Astrocyte of the hippocampus (primary cell): ENCODE measurements at places on chromosomes 5 and 9.

- DNase-seq, result peak; percentile 38
Measured at GRCh38 chr9:137785704-137786161, 91.8 kb upstream of the CACNA1B start.

DNA sequence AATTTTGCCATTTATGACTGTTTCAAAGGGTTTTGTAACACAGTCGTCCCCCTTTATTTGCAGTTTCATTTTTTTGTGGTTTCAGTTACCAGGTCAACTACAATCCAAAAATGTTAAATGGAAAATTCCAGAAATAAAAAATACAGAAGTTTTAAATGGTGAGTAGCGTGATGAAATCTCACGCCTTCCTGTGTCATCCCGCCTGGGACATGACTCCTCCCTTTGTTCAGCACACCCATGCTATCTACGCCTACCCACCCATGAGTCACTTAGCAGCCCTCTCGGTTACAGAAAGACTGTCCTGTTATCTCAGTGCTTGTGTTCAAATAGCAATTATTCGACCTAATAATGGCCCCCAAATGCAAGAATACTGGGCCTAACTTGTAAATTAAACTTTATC is 765.3 kb upstream of the ADAMTS16 start:
- no peak for DNase-seq

DNA sequence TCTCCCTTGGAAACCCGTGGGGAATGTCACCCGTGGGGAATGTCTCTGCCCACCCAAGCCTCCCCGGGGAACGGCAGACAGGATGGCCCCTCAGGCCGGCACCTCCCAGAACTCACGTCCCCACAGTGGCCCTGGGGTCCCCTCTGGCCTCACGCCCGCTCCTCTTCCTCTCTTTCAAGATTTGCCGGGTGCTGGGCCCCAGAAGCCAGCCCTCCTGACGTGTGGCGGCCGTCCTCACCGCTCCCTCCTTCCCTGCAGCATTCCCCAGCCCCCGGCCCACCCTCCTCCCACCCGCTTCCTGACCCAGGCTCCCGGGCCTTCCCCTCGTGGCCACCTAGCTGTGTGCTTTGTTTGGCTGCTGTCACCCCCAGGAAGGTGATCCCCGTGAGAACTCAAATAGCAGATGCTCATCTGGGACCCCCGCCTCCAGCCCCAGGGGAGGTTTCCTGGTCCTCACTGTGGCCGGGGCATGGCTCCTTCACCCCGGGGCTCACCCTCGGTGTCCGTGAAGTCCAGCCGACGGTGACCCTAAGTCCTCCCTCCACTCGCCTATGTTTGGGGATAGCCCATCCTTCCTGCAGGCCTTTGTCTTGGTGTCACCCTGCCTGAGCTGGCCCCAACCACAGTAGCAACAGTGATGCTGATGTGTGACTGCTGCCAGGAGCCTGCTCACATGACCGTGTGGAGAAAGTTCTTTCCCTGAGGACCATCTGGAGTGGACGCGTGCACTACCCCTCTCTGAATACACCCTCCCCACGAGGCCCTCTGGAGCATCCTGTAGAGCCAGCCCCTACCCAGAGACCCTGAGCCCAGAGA is 163.3 kb upstream of the IER5L start:
- no peak for DNase-seq

- DNase-seq, result peak; percentile 63
Measured at GRCh38 chr9:135480071-135480939, 723 bp downstream of the PPP1R26 start.

DNA sequence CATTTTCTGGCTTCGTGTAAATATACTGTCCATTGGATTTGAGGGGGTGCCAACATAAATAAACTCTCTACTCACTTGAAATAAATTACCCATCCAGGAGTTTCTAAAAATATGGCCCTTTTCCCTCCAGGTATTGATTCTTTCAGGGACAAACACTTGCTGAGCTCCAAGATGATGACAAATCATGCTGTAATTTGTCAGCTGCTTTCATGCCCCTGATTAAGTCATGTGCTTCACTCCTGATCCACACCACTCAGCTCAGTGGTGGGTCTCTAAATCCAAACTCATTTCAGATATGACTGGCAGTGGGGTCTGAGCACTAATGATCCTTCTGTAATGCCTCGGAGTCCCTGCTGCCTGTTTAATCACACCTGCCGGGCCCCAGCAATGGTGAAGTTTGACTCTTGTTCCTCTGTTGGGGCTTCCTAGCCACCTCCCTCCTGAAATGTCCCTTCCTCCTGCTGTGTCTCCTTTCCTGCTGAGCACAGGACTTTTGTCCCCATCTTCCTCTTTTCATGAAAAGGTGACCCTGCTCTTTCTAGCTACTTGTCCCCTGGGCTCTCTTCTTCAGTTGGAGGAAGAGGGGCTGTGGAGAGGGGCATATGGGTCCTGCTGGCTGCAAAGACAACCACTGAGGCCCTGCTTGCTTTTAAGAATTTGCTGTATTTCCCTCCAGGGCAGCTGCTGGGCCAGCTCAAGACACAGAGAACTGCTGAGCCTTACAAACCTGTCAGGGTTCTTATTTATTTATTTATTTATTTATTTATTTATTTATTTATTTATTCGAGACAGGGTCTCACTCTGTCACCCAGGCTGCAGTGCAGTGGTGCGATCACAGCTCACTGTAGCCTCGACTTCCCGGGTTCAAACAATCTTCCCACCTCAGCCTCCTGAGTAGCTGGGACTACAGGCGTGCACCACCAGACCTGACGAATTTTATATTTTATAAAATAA is 200.0 kb downstream of the ATP10B start:
- DNase-seq, result no peak

DNA sequence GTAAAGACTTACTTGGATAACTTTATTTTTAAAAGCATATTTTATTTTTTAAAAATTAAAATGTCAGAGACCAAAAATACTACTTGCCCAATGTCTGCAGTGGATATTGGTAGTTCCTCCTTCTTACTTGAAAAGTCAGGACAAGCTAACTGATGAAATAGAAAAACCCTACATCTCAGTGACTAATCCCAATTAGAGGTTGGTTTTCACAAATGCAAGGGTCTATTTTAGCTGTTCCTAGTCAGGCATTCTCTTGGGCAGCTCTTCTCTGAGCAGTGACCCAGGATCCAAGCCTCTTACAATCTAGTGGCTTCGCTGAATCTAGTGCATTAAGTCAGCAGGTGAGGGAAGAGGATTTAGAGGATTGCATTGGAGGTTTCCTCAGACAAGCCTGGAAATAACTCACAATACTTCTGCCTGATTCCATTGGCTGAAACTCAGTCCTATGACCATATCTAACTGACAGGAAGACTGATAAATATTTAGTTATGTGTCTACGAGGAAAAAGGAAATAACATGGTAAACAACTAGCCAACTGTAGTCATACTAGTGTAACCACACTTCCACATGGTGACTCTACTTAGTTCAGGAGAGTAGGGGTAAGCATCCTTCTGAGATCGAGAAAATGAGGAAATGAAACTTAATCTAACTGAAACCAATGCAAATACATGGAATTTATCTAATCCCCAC is 34.2 kb upstream of the MIER3 start:
- DNase-seq, result no peak

DNA sequence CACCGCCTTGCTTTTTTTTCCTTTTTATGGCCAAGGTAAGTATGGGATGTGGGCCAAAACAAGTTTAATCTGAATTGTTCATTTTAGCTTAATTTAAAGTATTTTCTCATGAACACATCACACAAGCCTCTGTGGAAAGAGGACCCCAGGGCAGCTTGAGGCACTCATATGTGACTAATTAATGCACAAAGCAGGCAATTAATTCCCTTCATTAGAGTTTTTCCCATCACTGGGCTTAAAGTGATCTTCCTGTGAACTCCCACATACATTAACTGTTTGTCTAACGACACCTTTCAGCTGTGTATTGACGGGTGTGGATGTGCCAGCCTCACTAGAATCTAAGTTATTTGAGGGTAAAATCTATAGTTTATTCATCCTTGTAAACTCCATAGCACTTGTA is 103.3 kb downstream of the MRPS27 start:
- DNase-seq, result no peak

GRCh38 chr9:110999379-110999778 is 38.9 kb downstream of the LPAR1 start:
- no peak for DNase-seq

DNA sequence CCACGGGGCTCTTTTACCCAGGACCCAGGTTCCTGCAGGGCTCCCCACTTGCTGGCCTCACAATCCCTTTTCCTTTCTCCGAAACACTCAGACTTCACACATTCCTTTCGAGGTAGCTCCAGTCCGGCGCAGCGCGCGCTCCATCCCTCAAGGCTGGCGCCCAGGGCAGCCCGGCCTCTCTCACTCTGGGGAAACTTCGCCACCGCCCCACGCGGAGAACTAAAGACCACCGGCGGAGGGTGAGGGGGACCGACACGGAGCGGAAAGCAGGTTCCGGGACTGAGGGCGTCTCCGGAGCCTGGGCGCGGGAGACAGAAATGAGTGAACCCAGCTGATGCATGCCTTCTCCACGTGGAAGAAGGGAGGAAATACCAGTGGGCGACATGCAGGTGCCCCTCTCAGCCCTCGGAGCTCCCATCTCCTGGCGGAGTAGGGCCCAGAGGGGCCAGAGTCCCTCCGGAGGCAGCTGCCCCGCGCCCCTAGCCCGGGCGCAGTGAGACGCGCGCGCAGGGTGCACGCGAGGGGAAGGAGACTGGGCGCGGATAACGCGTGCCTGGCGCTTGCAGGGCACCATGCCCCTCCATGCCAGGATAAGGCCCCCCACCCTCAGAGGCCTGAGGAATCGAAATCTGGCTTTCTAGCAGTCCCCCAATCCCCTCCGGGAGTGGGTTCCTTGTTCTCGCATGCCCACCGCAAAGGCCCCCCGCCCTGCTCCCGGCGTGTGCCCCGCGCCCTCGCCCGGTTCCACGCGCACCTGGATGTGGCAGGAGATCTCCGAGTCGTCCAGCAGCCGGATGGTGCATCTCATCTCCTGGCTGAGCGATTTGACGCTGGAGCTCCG is 650 bp downstream of the FRMD3 start:
- peak; percentile 60 for DNase-seq

- peak; percentile 80 for DNase-seq
Measured at GRCh38 chr5:73296772-73297171, 123.8 kb downstream of the TMEM174 start.

GRCh38 chr5:149485655-149486615 is 65.3 kb downstream of the CSNK1A1 start:
- DNase-seq, result peak; percentile 95

DNA sequence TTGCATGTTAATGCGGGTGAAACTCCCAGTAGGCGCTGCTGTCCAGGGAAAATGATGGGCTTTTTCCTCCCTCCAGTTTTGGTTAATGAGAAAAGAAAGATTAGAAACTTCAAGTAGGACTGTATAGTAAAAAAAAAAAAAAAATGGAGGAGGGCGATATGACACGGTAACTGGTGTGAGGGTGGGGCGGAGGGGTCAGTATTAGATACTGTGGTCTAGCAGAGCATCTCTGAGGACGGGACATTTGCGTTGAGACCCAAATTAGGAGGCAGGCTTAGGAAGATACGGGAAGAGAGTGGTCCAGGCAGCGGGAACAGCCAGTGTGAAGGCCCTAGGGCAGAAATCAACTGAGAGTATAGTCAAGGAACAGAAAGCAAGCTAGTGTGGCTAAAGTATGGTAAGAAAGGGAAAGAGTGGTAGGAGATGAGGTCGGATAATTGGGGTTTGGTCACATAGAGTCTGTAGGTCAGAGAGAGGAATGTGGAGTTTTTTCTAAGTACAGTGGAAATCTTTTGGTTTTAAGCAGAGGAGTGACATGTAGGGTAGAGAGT is 707 bp downstream of the RMND5B start:
- no peak for DNase-seq

DNA sequence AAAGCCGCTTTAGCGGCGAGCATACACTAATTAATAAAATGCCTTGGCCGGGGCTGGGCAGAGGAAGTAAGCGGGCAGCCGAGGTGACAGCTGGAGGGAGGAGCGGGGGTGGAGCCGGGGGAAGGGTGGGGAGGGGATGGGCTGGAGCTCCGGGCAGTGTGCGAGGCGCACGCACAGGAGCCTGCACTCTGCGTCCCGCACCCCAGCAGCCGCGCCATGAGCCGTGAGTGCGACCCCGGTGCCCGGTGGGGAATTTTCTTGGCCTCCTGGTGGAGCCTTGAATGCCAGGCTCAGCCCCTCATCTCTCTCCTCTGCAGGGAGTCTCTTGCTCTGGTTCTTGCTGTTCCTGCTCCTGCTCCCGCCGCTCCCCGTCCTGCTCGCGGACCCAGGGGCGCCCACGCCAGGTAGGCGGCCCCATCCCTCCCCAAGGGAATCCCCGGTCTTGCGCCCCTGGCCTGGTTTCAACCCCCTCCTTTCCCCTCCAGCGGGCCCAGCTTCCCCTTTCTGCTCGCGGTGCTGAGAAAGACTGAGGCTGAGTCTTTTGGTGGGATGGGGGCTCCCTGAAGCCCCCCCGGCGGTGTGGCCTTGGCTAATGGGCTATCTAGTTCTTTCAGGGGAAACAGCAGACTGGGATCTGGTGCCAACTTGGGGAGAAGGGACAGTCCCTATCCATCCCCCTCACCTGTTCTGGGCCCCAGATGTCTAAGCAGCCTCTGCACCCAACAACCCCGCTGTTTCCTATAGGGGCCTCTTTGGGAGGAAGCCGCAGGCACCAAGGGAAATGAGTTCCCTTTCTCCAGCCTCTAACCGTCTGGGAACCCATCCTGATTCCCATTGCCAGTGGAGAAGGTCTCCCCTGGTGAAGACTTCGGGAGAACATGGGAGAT is at the start of gene PTGS1:
Gene PTGS1, plus strand, starts transcription at position 156 of the 887 bp plus-strand sequence. Its CDS starts 61 bp downstream, at position 217.
- DNase-seq, result peak; percentile 38

DNA sequence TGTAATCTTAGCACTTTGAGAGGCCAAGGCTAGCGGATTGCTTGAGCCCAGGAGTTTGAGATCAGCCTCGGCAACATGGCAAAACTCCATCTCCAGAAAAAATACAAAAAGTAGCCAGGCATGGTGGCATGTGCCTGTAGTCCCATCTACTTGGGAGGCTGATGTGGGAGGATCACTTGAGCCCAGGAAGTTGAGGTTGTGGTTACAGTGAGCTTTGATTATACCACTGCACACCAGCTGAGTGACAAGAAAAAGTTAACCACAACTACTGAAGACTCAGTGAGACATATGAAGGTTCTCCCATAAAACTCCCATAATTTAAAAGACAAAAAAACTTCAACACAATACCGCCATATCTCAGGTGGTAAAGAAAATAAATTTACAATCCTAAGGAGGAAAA is 98.0 kb downstream of the NR6A1 start:
- no peak for DNase-seq

- no peak for DNase-seq
Measured at GRCh38 chr5:30650311-30650710, 543.2 kb upstream of the CDH6 start.

- DNase-seq, result peak; percentile 93
Measured at GRCh38 chr5:10485142-10485795, 43.6 kb downstream of the ROPN1L start.

DNA sequence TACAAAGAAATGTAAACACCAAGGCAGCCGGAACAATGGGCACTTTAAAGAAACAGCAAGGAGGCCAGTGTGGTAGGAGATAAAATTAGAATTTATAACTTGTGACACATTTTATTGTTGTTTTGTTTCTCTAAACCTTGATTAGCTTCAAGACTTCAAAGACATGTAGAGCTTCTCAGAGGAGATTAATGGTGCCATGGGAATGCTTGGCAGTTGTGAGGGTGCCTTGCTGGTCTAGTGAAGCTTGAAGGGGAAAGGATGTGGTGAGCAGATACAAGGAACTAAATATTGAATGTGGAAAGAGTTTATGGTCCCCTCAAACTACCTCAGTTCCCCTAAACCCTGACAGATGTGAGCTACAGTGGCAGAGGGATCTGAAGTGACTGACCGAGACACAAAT is 322.4 kb upstream of the ADAMTS16 start:
- no peak for DNase-seq
